ENCODE measurements at places on chromosomes 6 and 20.

GRCh38 chr6:132780770-132781371 is 17.6 kb downstream of the SLC18B1 start:
- DNase-seq: no peak

GRCh38 chr6:158516098-158516497 is 43.8 kb upstream of the TMEM181 start:
- DNase-seq: no peak

- no peak for DNase-seq
These were observed 77.2 kb downstream of the LY86 start for GRCh38 chr6:6665555-6666243.

DNA sequence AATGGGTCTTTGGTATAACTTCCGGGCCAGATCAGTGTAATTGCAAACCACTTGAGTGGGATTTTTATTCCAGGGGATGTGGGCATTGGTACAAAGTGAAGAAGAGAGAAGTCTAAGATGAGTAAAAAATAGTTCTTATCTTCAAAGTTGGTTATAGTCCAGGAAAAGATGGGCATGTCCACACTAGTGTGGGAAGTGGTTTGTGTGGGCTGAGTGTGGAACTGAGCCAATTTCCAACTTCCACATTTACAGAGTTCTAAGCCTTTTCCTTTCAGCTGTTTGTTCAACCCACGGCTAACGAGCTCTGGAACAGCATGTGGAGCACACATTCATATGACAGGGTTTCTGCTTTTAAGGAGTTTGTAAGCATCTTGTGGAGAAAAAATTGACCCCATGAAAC is 72.3 kb upstream of the IFNGR1 start:
- DNase-seq: peak; percentile 97

GRCh38 chr6:43170417-43170930 is 595 bp upstream of the SRF start:
- peak; percentile 84 for DNase-seq

DNA sequence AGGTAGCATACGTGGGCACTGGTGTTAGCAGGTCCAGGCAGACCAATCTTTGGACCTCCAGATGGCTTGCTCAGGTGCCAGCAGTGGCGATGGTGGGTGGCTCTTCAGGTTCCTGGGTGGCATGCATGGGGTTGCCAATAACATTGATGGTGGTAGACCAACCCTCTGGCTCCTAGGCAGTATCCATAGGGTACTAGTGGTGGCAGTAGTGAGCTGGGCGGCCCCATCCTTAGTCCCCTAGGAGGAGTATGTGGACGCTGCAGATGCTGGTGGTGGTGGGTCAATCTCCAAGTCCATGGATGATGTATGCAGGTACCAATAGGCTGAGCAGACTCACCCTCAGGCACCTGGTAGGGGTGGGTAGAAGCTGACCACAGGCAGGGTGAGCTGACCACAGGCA is 70.6 kb downstream of the ZC2HC1B start:
- DNase-seq: no peak

DNA sequence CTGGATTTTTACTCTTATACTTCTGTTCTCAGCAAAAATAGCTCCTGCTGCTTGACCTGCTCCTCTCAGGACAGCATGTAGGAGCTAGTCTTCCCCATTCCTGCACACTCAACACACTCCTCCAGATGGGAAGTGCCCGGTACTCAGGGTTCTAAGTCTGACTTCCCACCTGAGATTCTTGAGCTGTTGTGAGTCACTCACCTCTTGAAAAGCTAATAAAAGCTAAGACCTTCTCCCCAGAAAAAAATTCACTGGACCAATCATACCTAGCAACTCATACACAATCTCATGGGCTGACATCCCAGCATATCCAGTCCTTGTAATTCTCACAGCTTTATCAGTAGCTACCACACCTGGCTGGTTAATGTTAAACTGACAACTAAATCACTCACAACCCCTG is 53.5 kb downstream of the TRPC4AP start:
- no peak for DNase-seq

GRCh38 chr6:154156135-154156896 is 117.3 kb downstream of the OPRM1 start:
- peak; percentile 72 for DNase-seq
